ENCODE measurements at places on chromosomes 4 and X.

GRCh38 chrX:18956303-18957032, 27.4 kb downstream of the PHKA2 start:
- no peak for DNase-seq

DNA sequence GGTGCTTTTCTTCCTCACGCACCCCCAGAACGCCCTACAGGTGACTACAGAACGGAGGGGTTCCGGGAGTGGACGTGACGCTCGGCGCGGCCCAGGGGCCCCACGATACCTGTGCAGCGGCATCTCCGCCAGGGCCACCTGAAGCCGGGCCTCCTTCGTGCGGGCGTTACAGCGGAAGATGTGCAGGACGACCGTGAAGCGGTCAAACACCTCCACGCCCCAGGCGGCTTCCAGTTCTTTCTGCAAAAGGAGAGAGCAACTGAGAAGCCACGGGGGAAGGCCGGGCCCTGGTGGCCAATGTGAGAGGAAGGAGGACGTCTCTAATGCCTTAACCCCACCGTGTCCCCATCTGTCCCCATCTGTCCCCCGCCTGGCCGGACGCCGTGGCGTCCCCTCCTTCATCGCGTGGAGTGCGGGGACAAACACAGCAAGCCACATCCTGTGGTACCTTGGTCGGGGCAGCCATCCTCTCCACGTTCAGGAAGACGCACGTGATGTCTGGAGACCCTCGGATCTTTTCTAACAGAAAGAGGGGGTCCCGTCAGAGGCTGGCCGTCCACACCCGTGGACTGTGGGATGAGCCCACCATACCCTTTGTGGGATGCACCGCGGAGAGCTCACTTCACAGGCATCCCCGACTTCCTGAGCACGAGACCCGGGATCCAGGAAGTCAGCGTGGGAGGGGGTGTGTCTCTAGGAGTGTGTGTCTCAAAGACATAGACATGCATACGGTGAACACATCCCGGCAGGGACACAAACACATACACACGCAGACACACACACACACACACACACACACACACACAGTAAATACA, 3.6 kb downstream of the GTPBP6 start:
- no peak for DNase-seq

DNA sequence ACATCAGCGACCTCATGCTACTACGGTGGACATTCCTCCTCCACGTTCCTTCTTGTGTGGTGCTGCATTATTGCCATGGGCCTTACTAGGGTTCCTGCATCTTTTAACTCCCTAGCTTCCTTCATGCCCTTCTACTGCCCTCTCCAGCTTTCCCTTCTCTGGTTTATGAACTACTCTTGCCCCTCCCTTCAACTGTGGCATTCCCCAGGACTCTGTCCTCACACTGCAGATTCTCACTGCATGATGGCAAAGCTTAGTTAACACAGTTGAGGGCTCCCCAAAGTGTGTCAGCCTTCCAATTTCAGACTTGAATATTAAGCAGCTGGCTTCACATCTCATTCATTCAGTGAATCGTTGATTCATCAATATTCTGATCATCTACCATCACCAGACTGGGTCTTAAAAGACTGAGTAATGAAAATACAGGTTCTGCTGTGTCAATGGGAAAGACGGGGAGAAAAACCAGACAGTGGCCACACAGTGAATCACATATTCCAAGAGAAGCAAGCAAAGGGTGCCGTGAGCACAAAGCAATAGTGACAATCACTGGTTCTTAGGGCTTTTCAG, 53.0 kb downstream of the ZFX start:
- DNase-seq = no peak

GRCh38 chr4:10535912-10536311, 78.7 kb upstream of the ZNF518B start:
- no peak for DNase-seq

GRCh38 chr4:180598281-180598680, 1644.9 kb upstream of the TENM3 start:
- no peak for DNase-seq

GRCh38 chr4:148676344-148676743, 234.1 kb upstream of the NR3C2 start:
- no peak for DNase-seq

DNA sequence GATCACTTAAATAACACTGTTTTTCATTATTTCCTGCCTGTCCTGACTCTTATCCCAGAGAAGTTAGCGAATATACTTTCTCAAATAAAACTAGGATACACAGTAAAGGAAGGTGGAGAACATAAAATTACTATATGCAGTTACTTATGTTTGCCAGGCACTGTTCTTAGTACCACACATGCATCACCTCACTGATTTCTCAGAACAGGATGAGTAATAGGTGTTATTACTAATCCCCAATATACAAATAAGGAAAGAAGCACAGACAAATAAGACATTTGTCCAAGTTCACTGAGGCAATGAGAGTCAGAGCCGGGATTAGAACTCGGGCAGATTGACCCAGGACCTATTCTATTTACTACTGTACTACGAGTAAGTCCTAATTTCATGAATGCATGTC, 91.7 kb downstream of the CORIN start:
- DNase-seq = peak; percentile 3

Measured in activated CD4-positive, alpha-beta T cell treated with anti-CD3 and anti-CD28 coated beads, Interleukin-2, Interleukin-4, amounts not matched to agents 100 ng/mL and 50 ng/mL, durations not matched to agents 16 hours and 8 hours (primary cell).